Activated CD8-positive, alpha-beta memory T cell treated with anti-CD3 and anti-CD28 coated beads, Interleukin-2, amount 10 ng/mL, durations not matched to agents 7 days and 5 days (primary cell): ENCODE measurements at places on chromosomes 2 and 18. TPM values are rescaled to one million over a fixed set of nuclear protein-coding genes. Genes with fewer than 3 reads are reported as not detected.

DNA sequence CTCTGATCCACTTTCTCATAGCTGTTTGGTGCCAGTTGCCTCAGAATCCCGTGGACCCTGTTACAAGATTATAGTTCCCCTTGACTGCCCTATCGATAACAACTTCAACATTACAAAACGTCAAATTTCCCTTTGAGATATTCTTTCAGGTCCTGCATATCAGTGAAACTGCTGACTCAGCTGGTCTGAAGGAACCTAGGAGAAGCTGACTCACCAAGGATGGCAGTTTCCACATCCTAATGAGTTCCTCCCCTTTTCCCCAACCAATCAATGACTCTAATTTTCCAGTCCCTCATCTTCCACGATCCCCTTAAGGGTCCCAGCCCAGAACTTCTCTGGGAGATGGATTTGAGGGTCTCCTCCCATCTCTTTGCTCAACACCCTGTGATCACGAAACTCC, 27.6 kb upstream of the GNAL start:
- DNase-seq, result peak; percentile 4

GRCh38 chr2:138190999-138191398, 226.7 kb downstream of the HNMT start:
- no peak for DNase-seq

DNA sequence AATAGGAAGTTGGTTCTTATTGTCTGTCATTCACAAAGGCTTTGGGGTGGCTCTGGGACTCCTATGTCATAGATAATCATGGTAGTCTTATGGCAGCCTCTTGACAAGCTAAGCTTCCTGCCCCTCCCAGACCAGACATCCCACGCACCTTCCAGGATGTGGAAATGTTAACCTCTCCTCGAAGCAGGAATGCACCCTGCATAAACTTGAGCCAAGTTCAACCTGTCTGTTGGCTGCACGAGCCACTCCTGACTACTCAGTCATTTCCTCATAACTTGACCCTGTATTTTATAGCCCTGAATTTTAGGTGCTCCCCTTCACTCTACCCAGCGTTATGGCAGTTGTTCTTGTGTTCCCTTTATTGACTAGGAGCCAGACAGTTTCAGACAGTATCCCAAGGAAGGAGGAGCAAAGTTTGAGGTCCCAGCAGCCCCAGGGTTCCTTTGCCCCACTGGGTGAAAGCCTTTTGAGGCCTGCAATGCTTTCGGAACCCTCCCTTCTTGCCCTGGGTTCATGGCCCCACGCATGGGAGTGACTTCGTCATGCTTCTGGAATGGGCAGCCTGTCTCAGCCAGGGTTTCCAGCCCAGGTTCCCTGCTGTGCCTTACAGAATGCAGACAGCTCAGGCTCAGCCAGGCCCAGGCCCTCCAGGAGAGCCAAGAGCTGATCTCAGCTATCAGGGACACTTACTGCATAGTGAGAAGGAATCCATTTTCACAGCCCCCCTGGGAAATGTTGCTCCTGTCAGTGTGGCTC, 15.6 kb upstream of the INO80C start:
- DNase-seq, result no peak

GRCh38 chr18:62198259-62198658, 11.2 kb downstream of the RELCH start:
- no peak for DNase-seq

- DNase-seq, result no peak
These were observed 161.0 kb downstream of the TPGS2 start for GRCh38 chr18:36667811-36668210.

GRCh38 chr2:41644936-41645335, 402.9 kb upstream of the PKDCC start:
- no peak for DNase-seq

- no peak for DNase-seq
These were observed 30.8 kb downstream of the GRHL1 start for GRCh38 chr2:9982248-9982647.

GRCh38 chr2:238167344-238167715, 8.6 kb downstream of the ERFE start:
- DNase-seq, result no peak

DNA sequence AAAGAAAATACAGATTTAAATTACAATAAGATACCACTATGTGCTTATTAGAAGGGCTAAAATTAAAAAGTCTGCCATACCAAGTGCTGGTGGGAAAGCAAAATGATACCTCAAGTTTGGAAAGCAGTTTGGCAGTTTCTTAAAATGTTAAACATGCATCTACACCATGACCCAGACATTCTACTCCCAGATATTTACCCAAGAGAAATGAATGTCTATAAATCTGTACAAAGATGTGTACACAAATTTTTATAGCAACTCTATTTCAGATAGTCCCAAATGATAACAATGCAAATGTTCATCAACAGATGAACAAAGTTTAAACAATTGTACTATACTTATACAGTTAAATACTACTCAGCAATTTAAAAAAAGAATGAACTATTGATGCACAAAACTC, 7.1 kb upstream of the DSG4 start:
- no peak for DNase-seq

DNA sequence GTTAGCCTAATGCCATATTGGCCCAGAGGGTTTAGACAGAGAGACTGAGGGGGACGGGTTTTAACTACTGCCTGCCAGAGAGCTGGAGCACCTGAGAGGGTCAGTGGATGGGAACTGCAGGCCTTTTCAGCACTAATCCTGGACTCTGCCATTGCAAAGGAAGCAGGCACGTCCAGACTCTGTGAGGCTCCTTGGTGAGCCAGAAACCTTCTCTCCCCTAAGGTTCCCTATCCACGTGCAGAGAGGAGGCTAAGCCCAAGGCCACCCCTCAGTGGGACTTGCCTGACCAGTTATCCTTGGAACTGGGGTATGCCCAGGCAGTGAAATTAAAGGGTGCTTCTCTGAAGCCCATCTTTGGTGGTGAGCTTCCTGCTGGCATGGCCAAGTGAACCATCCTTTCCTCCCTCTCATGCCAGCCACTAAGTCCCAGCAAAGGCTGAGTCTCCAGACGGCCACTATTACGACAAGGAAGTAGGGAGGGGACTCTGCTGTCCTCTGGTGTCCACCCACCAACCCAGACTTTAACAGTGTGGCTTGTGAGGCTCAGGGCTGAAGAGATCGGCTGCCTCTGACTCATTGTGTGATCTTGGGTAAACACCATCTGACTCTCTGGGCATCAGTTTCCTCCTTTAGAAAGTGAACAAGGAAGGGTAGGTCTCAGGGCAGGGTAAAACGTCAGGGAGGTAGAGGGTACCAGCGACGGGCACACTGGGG, 3.9 kb upstream of the MLPH start:
- DNase-seq, result no peak

DNA sequence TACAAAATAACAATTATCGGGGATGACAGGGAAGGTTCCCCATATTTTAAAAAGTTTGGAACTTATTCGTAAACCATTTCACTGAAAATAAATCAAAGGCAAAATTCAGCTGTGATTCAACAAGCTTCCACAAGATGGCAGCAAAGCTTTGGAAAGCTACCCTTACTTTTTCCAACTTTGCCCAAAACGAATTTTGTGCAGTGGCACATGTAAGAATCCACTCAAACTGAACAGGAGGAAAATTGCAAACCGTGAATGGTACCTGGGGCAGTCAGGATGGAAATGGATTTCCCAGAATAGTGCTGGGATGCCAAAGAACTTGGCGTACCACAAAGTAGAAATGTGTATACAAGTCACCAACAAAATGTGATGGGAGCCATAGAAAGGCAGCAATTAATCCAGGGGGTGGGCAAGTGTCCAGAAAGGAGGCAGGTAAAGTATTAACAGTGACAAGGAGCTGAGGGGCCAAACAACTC, 10.7 kb downstream of the RPL31 start:
- DNase-seq, result no peak

DNA sequence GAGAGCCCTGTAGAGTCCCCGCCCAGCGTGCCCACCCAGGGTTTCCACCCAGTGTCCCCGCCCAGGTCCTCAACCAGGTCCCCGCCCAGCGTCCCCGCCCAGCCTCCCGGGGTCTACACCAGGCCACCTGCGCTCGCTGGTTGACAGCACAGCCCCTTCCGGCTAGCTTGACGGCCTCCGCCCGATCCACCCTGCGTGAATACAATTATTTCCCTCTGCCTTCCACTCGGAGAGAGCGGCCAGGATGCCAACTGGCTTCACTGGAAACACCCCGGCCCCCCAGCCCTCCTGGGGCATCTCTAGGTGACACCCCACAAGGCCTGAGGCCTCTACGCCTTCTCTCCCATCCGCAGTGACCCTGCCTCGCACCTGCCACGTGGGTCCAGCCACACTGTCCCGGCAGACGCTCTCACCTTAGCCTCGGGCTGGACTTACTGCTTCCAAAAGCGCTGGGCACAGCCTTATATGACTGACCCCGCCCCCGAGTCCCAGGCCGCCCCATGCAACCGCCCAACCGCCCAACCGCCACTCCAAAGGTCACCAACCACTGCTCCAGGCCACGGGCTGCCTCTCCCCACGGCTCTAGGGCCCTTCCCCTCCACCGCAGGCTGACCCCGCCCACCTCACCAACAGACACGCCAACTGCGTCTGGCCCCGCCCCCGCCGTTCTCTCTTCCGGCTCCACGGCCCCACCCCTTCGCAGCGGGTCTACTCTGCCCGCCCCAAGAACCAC, 188.1 kb downstream of the LAMA1 start:
- no peak for DNase-seq

- peak; percentile 3 for DNase-seq
These were observed 21.2 kb downstream of the CYP26B1 start for GRCh38 chr2:72126186-72127100.

DNA sequence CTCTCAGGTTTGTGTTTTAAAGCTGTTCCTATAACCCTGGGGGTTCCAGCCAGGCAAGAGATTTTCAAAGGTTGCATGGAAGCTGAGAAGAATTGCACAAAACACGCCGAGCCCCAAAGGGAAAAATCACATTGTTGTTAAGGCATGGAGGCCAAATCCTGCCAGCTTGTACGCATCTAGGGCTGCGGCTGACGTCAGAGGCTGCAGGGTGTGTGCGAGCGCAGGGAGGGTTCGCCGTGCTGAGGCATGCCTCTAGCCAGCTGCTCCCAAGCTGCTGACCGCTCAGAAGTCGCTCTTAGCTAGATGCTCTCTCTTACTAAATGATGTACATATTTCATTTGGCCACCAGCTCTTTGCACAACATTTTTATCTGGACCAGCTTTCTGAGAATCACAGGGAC, 191.8 kb downstream of the LPIN1 start:
- DNase-seq, result no peak

- DNase-seq, result no peak
These were observed 4.6 kb downstream of the TMEM163 start for GRCh38 chr2:134714228-134714627.

GRCh38 chr2:59924346-59924745, 629.1 kb downstream of the BCL11A start:
- DNase-seq, result no peak

DNA sequence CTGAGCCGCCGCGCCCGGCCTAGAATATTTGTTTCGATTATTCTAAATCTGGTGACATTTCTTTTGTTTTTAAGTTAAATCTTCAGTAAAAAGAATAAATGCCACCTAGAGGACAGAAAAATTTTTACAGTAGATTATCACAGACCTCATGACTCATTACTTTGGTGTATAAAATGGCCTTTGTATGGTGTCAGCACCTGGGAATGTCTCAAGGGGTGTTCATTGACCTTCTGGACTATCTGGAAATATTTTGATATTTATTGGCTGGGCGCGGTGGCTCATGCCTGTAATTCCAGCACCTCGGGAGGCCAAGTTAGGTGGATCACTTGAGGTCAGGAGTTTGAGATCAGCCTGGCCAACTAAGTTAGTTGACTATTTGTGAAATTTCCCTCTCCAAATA, 30.3 kb upstream of the SLC30A6 start:
- no peak for DNase-seq

- DNase-seq, result no peak
These were observed 61.3 kb downstream of the CUL3 start for GRCh38 chr2:224523626-224524577.

- no peak for DNase-seq
These were observed 504.3 kb downstream of the DCC start for GRCh38 chr18:52844323-52844722.

DNA sequence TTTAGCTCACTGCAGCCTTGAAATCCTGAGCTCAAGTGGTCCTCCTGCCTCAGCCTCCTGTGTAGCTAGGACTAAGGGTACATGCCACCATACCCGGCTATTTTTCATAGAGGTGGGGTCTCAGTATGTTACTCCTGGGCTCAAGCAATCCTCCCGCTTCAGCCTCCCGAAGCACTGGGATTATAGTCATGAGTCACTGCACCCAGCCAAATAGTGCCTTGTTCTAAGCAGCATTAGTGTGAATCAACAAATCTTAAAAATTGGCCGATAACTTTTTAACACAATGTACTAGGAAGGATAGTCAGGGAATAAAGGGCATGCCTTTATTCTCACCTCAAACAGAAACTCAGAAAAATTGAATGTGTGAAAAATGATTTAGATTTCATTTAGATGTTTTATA, 51.6 kb downstream of the XRCC5 start:
- no peak for DNase-seq

DNA sequence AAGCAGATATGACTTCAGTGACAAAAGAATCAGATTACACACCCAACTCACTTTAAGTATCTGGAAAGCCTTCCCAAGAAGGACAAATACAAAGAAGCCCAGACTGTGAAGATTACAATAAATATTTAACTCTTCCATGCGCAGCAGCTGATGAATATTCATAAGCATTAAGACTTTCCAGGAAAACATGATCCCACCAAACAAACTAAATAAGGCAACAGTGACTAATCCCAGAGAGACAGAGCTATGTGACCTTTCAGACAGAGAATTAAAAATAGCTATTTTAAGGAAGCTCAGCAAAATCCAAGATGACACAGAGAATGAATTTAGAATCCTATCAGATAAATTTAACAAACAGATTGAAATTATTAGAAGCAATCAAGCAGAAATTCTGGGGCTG, 108.2 kb upstream of the UBE2E3 start:
- DNase-seq, result no peak

DNA sequence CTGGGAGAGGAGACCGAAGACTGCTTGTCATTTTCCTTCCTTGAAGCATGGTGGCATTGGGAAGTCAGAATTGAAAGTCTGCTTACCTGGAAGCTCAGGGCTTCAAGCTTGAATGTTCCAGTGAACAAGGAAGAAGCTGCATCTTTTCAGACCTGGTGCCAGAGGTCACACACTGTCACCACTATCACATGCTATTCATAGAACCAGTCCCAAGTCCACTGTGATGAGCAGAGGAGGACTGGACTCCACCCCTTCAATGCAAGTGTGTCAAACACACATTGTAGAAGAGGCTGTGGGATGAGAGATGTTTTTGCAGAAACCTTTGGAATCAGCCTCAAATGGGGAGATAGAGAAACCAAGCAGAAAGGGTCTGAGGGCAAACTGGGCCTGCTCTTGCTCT, 81.4 kb downstream of the LYPD1 start:
- DNase-seq, result no peak

GRCh38 chr2:235594041-235594440, 100.2 kb downstream of the AGAP1 start:
- no peak for DNase-seq

Gene HOXD1
- total RNA-seq, result not detected

Gene CCBE1
- not detected for total RNA-seq

Gene GPN1
- total RNA-seq, result 36.9 TPM

Gene TM4SF20
- not detected for total RNA-seq

Gene SULT1C4
- total RNA-seq, result not detected

Gene MC5R
- total RNA-seq, result not detected

Gene NPHP1
- 0.18 TPM for total RNA-seq

Gene MAL
- total RNA-seq, result 54.6 TPM

Gene HDAC4
- total RNA-seq, result 65.1 TPM
